ENCODE measurements at places on chromosomes 1 and 21. TPM values are rescaled to one million over a fixed set of nuclear protein-coding genes. Genes with fewer than 3 reads are reported as not detected.

Gene LCE1A
- not detected for total RNA-seq

Gene PCP4L1
- total RNA-seq: 3.9 TPM

Gene RNF11
- total RNA-seq: 103 TPM

Gene CFAP141
- not detected for total RNA-seq

Gene CRNN
- total RNA-seq: not detected

Gene AMIGO1
- total RNA-seq: 2.4 TPM

Gene LIPI
- not detected for total RNA-seq

Gene CD1D
- total RNA-seq: 1.7 TPM

Gene HES4
- 17.0 TPM for total RNA-seq

Gene CEP350
- 36.1 TPM for total RNA-seq

Gene NHLH2
- total RNA-seq: 1.4 TPM

Gene GPR37L1
- not detected for total RNA-seq

Gene PTPRU
- 73.1 TPM for total RNA-seq

Gene FAM72A
- 15.8 TPM for total RNA-seq

Gene ITGB2
- 2.3 TPM for total RNA-seq

Gene ZFP69B
- total RNA-seq: 8.3 TPM

Gene ASCL5
- total RNA-seq: 1.4 TPM

Gene ST6GALNAC5
- 9.1 TPM for total RNA-seq

Gene FNDC10
- total RNA-seq: 8.2 TPM

Gene BCL10
- 31.0 TPM for total RNA-seq

Gene TOMM20
- 230 TPM for total RNA-seq

Gene CELF3
- total RNA-seq: 0.43 TPM

Gene BLACAT1
- total RNA-seq: 7.7 TPM

Gene GBP7
- not detected for total RNA-seq

Gene SPAG17
- 3.2 TPM for total RNA-seq

Gene RHD
- total RNA-seq: not detected

Gene HSF2BP
- 1.7 TPM for total RNA-seq

Gene ZRANB2
- 56.0 TPM for total RNA-seq

Gene ERG
- total RNA-seq: not detected

Gene COL16A1
- total RNA-seq: 6.9 TPM

Gene FCER1A
- total RNA-seq: not detected

Gene LRRC38
- total RNA-seq: 0.43 TPM

Gene PLA2G2D
- total RNA-seq: not detected

Gene HTR6
- 0.31 TPM for total RNA-seq

Gene CA6
- not detected for total RNA-seq

Gene ADSS2
- total RNA-seq: 29.4 TPM

Gene RNF187
- total RNA-seq: 108 TPM

Gene IGSF5
- 1.5 TPM for total RNA-seq

Gene L1TD1
- 200 TPM for total RNA-seq

Gene NPR1
- total RNA-seq: 2.7 TPM

Gene OR2L5
- total RNA-seq: not detected

Gene KRTAP13-3
- not detected for total RNA-seq

Gene MANEAL
- total RNA-seq: 9.6 TPM

Gene TNFRSF8
- total RNA-seq: 2.2 TPM

Gene KIF21B
- 15.1 TPM for total RNA-seq

Gene AP4B1
- total RNA-seq: 13.0 TPM

Gene OR2T11
- total RNA-seq: not detected

Gene RNF207
- 4.8 TPM for total RNA-seq

Gene PLPPR4
- 0.32 TPM for total RNA-seq

Gene PADI1
- 0.13 TPM for total RNA-seq

Gene IVL
- not detected for total RNA-seq

Gene DISP3
- 7.3 TPM for total RNA-seq

Gene MIXL1
- total RNA-seq: 16.8 TPM

Gene UBL4B
- total RNA-seq: not detected

Measured in endodermal cell (in vitro differentiated cells).